GM03348 (cell line): ENCODE measurements at places on chromosomes 2 and 18.
A peak's percentile ranks its signal among the peaks of the same experiment; 100 is the strongest.

DNA sequence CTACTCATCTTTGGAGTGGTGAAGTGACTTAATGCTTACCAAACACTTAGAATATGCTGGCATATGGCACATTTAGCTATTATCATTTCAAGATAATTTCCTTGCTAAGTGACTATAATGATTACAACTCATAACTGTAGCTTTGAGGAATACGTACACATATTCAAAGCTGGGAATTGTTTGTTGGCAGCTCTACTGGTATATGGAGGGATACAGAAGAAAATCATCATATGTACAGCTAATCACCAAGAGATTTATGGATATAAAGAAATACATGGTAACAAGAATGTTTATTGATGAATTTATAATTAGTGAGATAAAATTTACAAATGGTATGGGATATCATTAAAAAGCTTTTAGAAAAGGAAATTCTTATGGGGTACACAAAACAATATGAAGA is 207.2 kb downstream of the GALNT13 start:
- no peak for DNase-seq

GRCh38 chr2:116499389-116499788 is 1315.1 kb upstream of the DDX18 start:
- no peak for DNase-seq

- DNase-seq = no peak
Measured at GRCh38 chr2:20617081-20617575, 33.8 kb downstream of the HS1BP3 start.

- no peak for DNase-seq
Measured at GRCh38 chr18:45103319-45104048, 422.8 kb downstream of the SETBP1 start.

DNA sequence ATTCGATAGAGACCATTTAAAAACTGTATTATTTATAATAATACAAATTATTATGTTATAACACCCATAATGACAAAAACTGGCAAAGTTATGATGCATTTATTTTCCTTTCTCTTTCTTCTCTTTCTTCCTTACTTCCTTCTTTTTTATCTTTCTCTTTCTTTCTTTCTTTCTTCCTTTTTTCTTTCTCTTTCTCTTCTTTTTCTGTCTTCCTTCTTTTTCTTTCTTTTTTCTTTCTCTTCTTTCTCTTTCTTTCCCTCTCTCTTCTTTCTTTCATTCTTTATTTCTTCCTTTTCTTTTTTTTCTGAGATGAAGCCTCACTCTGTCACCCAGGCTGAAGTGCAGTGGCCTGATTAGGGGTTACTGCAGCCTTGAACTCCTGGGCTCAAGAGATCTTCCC is 27.5 kb upstream of the ZNF516 start:
- no peak for DNase-seq

DNA sequence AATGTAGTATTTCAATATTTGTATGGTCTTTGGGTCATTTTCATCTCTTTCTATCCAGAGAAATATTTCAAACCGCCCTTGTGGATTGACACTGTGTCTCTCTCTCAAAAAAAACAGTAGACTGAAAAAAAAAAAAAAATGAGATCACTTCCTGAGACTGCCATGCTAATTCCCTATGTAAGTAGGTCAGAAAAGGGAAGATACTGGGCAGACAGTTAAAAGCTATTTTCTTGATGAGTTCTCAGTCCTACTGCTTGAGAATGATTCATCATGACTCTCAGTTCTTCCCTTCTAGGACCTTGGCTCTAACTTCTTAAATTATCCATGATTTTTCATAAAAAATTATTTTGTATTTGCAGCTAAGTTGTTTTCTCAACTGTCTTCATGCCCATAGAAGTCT is 672.3 kb upstream of the REG3G start:
- no peak for DNase-seq

DNA sequence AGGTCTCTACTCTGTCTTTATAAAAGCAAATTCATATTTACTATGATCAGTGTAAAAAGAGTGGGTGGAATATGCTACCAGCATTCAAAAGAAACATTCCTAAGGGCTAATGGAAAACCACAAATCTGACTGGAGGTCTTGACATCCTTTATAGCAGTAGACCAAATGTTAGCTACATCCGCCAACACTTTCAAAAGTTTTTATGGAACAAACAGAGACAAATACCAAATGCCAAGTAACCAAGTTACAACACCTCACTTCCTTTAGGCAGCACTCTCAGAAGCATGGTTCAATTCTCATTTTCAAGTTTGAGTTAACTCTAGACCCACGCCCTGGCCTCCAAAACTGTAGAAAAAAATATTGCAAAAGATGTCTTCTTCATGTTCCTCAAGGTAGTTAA is 78.3 kb upstream of the SETBP1 start:
- DNase-seq = peak; percentile 18

- DNase-seq = no peak
Measured at GRCh38 chr2:74922592-74923227, 35.7 kb upstream of the POLE4 start.

DNA sequence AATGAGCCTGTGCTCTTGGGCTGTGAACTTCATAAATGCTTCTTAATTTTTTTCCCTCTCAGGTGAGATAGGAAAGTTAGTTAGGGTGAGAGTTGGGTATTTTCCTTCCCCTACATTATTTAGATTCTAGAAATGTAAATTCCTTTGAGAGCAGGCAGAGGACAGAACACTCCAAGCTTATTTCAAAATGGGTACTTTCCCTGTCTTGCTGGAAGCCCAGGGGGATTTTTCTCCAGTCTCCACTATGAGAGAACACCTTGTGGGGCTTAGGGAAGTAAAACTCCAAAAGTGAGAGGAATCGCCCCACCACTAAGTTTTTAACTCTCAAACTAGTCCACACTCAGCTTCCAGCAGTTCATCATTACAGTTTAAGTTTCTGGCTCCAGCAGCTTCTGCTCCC is 253.2 kb upstream of the CTAGE1 start:
- no peak for DNase-seq

GRCh38 chr2:73930386-73930785 is 3.7 kb downstream of the DGUOK start:
- DNase-seq = no peak

DNA sequence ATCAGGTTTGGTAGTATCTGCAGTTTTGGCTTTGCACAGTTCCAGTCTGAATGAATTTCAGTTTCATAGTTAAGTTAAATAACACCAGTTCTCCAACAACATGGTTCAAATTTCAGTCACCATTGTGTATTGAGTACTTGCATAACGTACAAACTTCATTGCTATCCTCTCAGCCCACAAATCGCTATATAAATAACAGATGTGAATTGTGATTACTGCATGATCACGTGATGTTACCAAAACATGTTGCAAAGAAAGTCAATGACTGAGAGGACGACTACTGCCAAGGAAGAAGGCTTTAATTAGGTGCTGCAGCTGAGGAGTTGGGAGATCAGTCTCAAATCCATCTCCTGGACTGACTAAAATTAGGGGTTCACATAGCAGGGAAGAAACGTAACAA is 48.2 kb downstream of the COL4A4 start:
- DNase-seq = peak; percentile 31

DNA sequence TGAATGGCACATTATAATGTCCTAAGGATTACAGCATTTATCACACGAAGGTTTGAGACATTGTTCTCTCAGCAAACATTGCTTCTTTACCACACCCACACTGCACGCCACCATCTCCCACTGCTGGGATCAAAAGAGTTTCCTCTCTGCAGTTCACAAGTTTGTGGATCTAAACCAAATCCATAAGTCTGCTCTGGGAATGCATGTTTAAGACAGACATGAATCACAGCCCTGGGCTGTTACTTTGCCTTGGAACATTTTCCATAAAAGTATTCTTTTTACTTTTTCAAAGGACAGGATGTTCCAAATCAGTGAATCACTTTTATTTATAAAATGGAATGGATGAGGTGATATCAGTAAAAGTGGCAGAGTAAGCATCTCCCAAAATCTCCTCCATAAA is 36.1 kb downstream of the STPG4 start:
- DNase-seq = peak; percentile 63
